Cardiac atrium fibroblast (primary cell): ENCODE measurements at places on chromosomes 11 and 22. TPM values are rescaled to one million over a fixed set of nuclear protein-coding genes. Genes with fewer than 3 reads are reported as not detected.

The ANGPTL5 gene
- not detected in 2 replicates for total RNA-seq

The HEPHL1 gene
- under 0.01 TPM in 1 of 2 replicates, not detected in the other for total RNA-seq

The TMEM191B gene
- 0.97 TPM in 1 of 2 replicates, not detected in the other for total RNA-seq

The DGCR6 gene
- 1.1 and 1.4 TPM in 2 replicates for total RNA-seq

The THRSP gene
- total RNA-seq: not detected in 2 replicates

The LARGE2 gene
- total RNA-seq: not detected in 2 replicates

The CATSPER1 gene
- not detected in 2 replicates for total RNA-seq

The APOL5 gene
- not detected in 2 replicates for total RNA-seq

The TRIM49 gene
- not detected in 2 replicates for total RNA-seq
